Stimulated activated CD8-positive, alpha-beta memory T cell treated with anti-CD3 and anti-CD28 coated beads, Interleukin-15, amount 100 ng/mL, for 48 hours (primary cell): ENCODE measurements at places on chromosomes 11 and 22.
A peak's percentile ranks its signal among the peaks of the same experiment; 100 is the strongest.

DNA sequence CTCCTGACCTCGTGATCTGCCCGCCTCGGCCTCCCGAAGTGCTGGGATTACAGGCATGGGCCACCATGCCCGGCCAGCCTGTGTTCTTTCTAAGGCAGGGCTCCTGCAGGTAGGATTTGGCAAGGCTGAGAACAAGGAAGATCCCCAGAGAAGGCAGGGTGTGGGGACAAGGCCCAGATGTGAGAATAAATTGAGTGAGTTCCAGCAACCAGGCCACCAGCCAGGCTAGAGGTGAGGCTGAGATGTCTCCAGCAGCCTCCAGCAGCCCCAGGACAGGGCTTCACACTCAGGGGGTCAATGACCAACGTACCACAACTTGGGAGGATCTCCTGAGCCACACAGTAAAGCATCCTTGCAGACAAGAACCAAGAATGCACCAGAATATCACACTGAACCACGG is 75.1 kb downstream of the BUD13 start:
- no peak for DNase-seq

DNA sequence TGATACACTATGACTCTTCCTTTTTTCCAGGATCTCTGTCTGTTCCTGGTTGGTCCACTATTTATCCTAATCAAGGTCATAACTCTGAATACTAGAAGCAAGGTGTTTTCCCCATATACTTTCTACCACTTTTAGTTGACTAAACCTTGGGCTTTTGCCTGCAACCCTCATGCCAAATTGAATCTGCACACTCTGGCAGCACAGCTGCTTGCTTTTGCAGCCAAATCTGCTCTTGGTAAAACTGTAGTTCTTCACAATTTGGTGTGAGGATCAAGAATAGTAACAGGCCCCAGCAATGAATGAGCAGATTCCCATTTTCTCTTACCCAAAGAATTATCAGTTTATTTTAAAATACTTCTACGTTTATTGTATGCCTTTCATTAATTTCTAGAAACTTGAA is 586.5 kb upstream of the CNTN5 start:
- no peak for DNase-seq

DNA sequence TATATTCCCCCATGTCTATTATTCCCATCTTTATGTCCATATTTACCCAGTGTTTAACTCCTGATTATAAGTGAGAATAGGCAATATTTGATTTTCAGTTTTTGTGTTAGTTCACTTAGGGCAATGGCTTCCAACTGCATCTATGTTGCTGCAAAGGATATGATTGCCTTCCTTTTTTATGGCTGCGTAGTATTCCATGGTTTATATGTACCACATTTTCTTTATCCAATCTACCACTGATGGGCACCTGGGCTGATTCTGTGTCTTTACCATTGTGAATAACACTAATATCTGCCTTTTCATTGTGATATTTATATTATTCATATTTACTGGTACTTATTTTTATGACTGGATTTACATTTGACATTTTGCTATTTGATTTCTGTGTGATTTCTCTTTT is 649.6 kb downstream of the NTM start:
- DNase-seq = no peak

- no peak for DNase-seq
Measured at GRCh38 chr11:82987997-82988396, 83.7 kb downstream of the RAB30 start.

DNA sequence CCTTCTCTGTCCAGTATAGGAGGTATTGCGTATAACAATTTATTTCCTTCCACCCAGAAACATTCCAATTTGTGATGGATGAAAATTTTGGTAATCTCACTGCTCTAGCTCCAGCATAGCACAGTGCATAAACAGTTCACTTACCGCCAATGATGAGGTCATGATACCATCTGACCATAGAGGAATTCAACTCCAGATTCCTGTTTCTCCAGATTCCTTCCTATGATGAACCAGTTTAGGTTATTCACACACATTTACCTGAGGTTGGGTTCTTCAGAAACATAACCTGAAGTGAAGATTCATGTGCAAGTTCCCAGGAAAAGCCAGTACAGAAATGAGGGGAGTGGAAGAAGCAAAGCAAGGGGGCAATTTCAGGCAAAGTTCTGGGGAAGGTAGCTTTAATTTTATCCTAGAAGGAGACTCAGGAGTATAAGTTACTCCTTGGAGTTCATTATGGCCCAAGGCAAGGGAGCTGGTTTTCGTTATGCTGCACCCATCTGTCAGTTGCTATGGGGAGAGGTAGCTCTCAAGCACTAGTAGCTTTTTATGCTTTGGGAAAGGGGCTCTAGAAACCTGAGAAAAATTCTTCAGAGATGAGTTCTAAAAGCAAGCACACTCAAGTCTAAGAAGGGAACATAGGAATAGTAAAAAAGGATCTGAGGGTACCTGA is 121.6 kb downstream of the CASP12 start:
- no peak for DNase-seq

GRCh38 chr22:40819599-40820140 is 524 bp upstream of the SLC25A17 start:
- DNase-seq = no peak

- DNase-seq = no peak
Measured at GRCh38 chr22:26450453-26451185, 21.6 kb downstream of the ASPHD2 start.

DNA sequence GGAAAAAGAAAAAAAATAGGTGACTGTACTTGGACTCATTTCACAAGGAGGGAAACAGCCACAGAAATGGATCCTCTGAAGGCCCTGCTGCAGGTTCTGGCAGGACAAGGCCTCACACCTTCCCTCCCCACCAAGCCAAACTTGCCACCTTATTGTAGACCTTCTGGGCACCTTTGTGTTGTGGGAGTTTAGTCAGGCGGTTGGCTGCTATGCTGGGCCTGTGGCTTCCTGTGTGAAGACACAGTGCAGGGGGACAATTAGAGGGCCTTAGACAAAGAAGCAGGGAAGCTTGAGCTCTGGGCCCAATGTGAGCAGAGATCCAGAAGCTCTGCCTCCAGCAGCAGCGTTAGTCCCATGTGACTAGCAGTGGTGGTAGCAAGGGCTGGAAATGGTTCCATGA is 4.2 kb downstream of the RAB1B start:
- no peak for DNase-seq

GRCh38 chr11:124748481-124749343 is 3.3 kb downstream of the VSIG2 start:
- no peak for DNase-seq

GRCh38 chr11:75077316-75077715 is 19.4 kb downstream of the OR2AT4 start:
- no peak for DNase-seq

- no peak for DNase-seq
Measured at GRCh38 chr11:72179804-72180396, 12.0 kb upstream of the FOLR1 start.

DNA sequence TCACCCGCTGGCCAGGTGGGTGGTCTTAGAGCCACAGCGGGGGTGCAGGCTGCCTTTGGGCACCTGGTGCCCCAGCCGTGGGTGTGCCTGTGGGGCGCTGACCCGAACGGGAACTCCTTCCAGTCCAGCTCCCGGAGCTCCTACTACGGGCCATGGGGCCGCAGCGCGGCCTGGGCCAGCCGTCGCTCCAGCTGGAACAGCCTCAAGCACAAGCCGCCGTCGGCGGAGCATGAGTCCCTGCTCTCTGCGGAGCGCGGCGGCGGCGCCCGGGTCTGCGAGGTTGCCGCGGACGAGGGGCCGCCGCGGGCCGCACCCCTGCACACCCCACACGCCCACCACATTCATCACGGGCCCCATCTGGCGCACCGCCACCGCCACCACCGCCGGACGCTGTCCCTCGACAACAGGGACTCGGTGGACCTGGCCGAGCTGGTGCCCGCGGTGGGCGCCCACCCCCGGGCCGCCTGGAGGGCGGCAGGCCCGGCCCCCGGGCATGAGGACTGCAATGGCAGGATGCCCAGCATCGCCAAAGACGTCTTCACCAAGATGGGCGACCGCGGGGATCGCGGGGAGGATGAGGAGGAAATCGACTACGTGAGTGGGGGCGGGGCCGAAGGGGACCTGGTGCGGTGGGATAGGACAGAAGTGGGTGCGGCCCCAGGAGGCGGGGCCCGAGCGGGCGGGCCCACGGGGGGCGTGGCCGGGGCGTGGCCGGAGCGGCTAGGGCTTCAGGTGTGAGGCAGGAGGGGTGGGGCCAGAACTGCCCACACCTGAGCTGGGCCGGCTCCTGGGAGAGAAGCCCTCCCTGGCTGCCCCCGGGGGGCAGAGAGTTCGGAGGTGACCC is 91.5 kb downstream of the CACNA1I start:
- DNase-seq = peak; percentile 69

DNA sequence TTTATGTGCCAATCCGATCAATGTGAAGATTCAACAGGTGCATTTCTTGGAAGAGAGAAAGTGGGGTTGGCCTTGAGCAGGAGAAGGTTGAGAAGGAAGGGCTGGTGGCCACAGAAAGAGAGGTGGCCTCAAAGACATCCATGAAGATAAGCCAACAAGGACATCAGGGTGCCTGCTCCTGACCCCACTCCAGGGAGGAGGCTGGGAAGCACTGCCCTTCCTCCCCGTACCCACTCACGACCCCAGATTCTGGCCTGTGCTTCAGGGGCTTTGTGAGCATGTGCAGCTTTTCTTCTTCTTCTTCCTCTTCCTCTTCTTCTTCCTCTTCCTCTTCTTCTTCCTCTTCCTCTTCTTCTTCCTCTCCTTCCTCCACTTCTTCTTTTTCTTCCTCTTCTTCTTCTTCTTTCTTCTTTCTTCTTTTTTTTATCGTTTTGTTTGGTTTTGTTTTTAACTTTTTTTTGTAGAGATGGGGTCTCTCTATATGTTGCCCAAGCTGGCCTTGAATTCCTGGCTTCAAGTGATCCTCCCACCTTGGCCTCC is 30.3 kb downstream of the DKK3 start:
- DNase-seq = no peak
